ENCODE measurements at places on chromosomes 6 and 20. TPM values are rescaled to one million over a fixed set of nuclear protein-coding genes. Genes with fewer than 3 reads are reported as not detected.

- DNase-seq, result no peak
Observed at GRCh38 chr6:64990652-64991304, 716.2 kb downstream of the EYS start.

The OR12D1 gene
- not detected for polyA plus RNA-seq

The BEND6 gene
- polyA plus RNA-seq, result 6.8 TPM

GRCh38 chr6:154984146-154984545 lies 11.0 kb upstream of the TIAM2 start:
- DNase-seq, result no peak

DNA sequence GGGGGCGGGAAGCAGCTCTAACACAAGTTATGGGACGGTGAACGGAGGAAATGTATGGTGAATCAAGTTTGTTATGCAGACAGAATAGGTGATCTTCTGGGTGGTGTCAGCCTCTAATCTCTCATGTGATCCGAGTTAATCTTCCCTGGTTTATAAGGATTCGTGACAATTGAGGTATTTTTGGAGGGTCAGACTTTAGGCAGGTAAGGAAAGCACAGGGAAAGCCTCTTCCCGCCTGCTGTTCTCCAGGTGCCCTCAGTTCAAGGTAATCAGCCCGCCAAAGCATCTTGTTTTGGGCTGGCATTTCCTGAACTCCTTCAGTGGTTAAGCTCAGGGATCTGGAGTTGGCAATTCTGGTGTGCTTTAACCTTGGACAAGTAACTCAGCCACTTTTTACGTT lies 1.2 kb downstream of the CSTF1 start:
- no peak for DNase-seq

The EIF6 gene
- polyA plus RNA-seq, result 148 TPM

The B3GAT2 gene
- 1.0 TPM for polyA plus RNA-seq

The ADA gene
- polyA plus RNA-seq, result 7.0 TPM
